ENCODE measurements at places on chromosomes 3 and 15.
A peak's percentile ranks its signal among the peaks of the same experiment; 100 is the strongest.

DNA sequence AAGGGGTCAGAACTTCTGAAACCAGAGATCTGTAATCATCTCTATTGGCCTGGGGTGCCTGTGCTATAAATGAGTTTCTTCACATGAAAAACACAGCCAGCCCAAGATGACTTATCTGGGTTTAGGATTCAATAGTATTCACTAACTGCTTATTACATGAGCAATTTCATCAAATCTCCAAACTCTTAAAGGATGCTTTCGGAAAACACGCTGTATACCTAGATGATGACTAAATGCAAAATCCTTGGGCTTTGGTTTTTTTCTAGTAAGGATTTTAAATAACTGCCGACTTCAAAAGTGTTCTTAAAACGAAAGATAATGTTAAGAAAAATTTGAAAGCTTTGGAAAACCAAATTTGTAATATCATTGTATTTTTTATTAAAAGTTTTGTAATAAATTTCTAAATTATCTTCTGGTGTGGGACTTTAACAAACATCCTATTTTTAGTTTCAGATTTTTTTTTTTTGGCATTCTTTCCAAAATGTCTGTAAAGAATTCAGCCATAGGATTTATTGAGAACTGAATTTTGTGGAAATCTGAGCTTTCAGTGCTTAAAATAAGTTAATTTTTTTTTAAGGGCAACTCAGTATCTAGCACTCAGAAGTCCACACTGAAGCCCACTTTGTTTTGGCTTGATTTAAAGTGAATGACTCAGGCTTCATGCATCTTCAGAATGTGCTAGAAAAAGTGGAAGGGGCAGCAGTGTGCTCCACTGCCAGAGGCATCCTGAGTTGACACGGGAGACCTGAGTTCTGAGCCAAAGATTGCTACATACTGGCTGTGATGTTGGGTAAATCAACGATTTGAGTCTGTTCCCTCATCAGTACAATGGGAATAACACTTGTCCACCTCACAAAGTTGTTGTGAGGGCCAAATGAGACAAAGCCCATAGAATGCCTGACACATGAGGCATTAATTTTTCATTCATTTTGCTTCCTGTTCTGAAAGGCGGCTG lies 18.7 kb downstream of the TMEM43 start:
- DNase-seq: no peak

- DNase-seq: peak; percentile 24
Observed at GRCh38 chr3:66693461-66694031, 192.7 kb upstream of the LRIG1 start.

DNA sequence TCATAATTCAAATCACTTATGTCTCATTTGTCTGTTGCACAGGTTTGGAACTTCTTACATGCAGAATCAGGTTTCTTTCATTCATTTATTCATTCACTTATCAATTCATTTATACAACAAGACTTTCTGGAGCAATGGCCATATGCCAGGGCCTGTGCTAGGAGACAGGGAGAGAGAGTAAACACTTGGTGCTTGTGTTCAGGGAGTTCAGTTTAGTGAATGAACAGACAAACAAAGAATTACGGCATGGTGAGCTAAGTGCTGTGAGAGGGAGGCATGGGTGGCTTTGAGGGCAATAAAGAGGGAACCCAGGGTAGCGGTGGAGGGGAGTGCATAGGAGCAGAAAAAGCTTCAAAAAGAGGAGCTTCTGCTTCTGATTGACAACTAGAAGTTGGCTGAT lies 8.5 kb upstream of the IREB2 start:
- DNase-seq: no peak

GRCh38 chr3:18337231-18337630 lies 87.9 kb downstream of the SATB1 start:
- DNase-seq: no peak

- DNase-seq: no peak
Observed at GRCh38 chr3:4987538-4988296, 8.5 kb downstream of the BHLHE40 start.

DNA sequence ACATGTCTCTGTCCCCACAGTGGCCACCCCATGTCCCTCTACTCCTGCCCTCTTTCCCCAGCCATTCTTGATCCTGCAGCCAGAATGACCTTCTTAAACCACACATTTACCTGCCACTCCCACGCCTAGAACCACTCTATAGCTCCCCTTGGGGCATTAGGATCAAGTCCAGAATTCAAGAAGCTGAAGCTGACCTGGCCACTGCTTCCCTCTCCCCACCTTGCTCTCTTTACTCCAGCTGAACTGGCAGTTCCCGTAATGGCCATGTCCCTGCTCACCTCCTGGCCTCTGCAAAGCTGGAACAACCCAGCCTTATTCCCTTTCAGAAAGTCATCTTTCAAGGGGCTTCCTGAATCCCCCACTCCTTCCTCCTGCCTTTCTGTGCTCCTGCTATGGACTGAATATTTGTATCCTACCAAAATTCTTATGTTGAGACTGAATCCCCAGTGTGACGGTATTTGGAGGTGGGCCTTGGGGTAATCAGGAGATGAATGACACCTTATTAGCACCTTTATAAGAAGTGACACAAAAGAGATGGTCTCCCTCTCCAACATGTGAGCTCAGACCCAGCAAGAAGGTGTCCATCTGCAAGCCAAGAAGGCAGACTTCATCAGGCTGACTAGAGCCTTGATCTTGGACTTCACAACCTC lies 3.8 kb downstream of the CSRNP1 start:
- DNase-seq: no peak

All from NCI-H2171 (cell line).